COLO829 (cell line): ENCODE measurements at places on chromosomes 1 and 21.

- no peak for DNase-seq
Measured at GRCh38 chr1:97160818-97161217, 439.2 kb downstream of the PTBP2 start.

- DNase-seq: no peak
Measured at GRCh38 chr1:36481771-36482723, 666 bp downstream of the CSF3R start.

DNA sequence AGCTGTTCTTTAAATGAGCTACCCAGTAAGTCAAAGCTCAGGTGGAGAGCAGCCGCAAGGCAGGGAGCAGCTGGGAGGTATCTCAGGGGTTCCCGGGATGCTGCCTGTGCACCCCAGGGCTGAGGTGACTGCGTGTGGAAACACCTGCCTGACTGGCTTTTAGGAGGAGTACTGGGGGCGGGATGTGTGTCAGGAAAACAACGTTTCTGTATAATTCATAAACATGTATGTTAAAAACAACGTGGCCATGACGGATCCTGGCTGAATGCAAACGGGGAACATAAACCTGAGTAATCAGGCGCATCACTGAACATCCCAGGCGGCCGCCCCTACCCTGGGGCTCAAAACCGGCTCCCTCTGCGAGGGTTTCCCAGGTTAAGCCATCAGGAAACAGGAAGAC is 1.5 kb downstream of the C1orf159 start:
- no peak for DNase-seq

GRCh38 chr1:28986306-28986910 is 72.0 kb downstream of the EPB41 start:
- DNase-seq: no peak

DNA sequence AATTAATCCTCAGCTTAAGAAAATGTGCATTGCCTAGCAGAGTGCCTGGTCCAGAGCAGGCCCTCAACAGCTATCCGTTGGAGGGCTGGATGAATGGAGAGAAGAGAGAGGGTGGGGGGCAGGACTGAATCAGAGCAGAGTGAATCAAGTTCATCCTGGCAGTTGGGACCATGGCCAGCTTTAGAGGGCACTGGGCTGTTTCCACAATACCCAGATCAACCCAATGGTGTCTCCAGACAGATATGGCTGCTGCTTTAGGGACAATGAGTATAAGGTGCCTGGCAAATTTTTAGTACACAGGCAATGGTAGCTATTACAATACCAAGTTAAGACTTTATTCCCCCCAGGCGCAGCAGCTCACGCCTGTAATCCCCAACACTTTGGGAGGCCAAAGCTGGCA is 17.1 kb downstream of the EMC1 start:
- DNase-seq: no peak

DNA sequence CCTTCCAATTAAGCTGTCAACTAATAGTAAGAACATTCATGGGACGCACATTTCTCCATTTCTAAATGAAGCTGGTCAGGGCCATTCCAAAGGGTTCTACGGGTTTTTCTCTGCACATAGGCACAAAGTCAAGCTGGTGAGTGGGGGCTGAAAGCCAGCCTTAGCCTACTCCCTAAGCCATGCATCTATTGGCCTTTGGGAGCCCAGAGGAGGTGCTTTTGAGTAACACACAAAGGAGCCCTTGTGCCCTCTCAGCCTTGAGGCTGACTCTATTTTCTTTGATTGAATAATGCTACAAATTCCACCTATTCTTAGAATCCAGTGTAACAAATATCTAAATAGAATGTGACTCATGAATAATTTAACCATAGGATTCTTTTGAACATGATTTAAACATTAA is 73.6 kb downstream of the RGS13 start:
- peak; percentile 98 for DNase-seq

GRCh38 chr1:15189692-15190370 is 36.3 kb downstream of the TMEM51 start:
- peak; percentile 59 for DNase-seq

- no peak for DNase-seq
Measured at GRCh38 chr1:232308616-232309015, 321.3 kb downstream of the SIPA1L2 start.

DNA sequence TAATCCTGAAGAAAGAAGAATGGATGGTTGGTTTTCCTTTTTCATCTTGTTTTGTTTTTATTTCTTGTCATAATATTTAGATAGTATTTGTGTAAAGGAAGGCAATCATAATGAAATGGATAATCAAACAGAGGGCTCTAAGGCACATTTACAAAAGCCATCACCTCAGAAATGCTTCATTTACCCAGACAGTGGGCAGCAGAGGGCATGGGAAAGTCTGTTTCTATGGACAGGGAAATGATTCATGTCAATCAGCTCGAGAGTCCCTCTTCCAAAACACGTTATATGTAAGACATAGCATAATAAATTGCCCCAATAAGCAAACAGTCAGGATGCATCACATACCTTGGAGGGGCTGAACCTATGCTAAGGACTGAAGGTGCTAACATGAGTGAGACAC is 426.1 kb downstream of the PLPP3 start:
- DNase-seq: no peak

DNA sequence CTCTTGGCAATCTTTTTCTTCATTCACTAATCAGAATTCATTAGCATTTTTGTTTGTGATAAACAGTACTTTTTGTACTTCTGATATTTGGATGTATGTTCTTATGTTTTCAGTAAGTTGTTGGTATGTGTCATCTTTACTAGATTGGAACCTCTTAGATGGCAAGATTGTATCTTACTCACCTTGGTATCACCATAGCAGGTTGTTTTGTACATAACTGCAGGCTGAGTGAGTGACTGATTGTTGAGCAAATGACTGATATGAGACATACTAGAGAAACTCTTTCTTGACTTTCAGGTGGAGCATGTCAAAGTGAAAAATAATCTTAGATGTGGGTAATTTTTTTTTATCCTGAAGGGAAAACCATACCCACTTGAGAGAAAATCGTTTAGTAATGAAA is 173.7 kb downstream of the CLEC20A start:
- no peak for DNase-seq

DNA sequence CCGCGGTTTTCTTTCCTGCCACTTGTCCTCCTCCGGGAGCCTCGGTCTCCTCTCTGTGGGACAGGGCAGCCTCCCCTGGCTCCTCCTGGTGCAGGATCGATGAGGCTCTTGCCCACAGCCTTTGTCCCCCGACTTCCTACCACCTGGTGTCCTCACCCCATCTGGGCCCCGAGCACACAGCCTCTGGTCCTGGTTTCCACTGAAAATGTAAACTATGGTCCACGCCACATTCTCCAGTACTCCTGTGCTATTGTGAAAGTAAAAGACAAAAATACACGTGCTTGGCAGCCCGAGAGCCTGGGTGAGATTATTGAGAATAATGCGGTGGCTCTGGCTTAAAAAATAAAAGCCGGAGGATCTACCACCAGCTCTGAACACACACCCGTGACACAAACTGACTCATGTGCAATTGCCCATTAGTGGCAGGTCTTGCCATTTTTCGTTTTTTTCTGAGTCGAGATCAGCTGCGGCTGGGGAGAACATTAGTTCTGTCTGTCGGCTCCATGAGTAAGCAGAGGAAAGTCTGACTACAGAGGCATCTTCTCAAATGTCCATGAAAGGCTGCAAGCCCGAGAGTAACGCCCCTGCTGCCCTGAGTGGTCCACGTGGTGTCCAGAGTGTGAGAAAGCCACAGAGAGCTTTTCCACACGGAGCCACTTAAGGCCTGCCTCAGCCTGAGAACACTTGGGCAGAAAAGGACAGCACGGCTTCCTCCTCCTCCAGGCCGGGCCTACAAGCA is 5.7 kb upstream of the COL6A2 start:
- no peak for DNase-seq

DNA sequence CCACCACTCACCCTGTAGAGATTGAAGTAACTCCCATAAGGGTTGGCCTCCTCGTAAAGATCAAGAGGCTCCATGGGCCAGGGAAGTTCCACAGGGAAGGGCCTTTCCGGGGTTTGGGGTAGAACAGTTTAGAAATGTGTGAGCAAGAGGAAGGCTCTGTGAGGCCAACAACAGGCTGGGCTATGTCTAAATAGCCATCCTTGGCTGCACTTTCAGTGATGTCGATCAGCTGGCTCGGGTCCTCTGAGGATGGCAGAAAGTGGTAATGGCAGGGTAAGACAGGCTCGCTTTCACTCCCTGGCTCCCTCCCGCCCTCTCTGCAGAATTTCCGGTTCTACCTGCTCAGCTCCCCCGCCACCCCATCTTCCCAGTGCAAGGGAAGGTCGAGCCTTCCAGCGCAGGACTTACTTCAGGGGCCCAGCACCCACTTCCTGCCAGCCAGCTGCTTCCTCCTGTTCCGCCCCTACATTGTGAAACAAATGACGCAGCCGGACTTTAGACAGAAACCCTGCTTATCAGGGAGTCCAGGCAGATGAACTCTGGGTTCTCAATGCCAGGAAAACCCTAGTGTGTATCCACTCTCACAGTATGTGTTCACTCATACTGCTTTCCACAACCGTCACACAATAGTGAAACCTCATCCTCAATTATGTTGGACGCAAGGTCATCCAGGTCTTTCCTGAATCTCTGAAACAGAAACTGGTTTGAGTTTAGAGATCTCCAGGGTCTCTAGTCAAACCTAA is 7.3 kb downstream of the F11R start:
- no peak for DNase-seq

- no peak for DNase-seq
Measured at GRCh38 chr1:162020150-162020549, 3.5 kb downstream of the OLFML2B start.

- DNase-seq: no peak
Measured at GRCh38 chr1:206679738-206680211, 4.9 kb upstream of the MAPKAPK2 start.

- DNase-seq: no peak
Measured at GRCh38 chr1:161137881-161138280, 5.4 kb upstream of the DEDD start.

DNA sequence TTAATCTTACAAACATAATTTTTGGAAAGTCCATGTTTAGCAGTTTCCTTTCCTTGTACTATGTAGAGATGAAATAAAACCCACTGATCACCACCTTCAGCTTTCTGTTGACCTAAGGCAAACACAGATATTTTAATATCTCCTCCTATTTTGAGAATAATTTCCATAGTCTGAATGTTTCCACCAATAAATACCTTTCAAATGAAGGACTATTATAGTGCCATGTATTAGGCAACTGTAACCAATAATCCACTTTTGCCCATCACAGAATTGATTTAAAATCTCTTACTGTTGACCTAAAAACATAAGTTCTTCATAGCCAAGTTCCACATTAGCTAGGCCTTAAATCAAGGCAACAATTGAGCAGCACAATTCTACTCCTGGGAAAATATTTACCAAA is 1.8 kb downstream of the CDC42BPA start:
- no peak for DNase-seq

- DNase-seq: no peak
Measured at GRCh38 chr1:87165177-87165576, 163.5 kb upstream of the LMO4 start.

GRCh38 chr1:86201311-86201710 is 44.7 kb upstream of the COL24A1 start:
- DNase-seq: peak; percentile 57

GRCh38 chr1:10980094-10980577 is 32.3 kb upstream of the TARDBP start:
- peak; percentile 83 for DNase-seq

GRCh38 chr1:244674446-244674845 is 21.5 kb downstream of the DESI2 start:
- no peak for DNase-seq

- DNase-seq: no peak
Measured at GRCh38 chr1:57674801-57675200, 250.9 kb upstream of the DAB1 start.

GRCh38 chr1:43605766-43606165 is 44.2 kb upstream of the KDM4A start:
- no peak for DNase-seq

- no peak for DNase-seq
Measured at GRCh38 chr1:203174324-203174985, 1.2 kb downstream of the MYBPH start.

GRCh38 chr21:15079269-15079668 is 14.5 kb upstream of the NRIP1 start:
- no peak for DNase-seq

GRCh38 chr1:204222764-204223055 is 8.9 kb upstream of the GOLT1A start:
- no peak for DNase-seq

DNA sequence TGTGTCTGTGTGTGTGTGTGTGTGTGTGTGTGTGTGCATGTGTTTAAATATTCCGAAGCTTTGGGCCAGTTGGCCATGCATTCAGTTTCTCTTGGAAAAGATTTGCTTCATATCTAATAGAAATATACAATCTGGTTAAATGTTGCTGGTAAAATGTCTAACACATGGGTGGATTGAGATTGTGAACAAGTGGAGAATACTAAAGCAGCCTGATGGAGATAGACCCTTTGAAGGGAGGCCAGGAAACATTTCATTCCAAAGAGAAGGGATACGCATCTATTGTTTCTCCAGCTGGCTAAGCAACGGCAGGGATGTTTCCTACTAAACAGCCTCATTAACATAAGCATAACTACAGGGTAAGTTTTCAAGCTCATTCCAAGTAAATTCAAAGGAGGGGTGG is 257.5 kb upstream of the PTBP2 start:
- DNase-seq: no peak

GRCh38 chr21:21179619-21180298 is 181.6 kb downstream of the NCAM2 start:
- no peak for DNase-seq

DNA sequence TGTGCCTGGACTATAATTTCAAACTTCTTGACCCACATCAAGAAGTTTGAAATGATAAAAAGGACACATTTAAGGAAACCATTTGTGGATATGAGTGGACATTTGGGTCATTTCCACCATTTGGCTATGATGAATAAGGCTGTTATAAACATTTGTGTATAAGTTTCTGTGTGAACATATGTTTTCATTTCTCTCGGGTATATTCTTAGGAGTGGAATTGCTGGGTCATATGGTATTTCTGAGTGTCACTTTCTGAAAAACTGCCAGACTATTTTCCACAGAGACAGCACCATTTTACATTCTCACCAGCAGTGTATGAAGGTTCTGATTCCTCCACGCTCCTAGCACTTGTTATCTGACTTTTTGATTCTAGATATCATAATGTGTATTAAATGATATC is 50.8 kb downstream of the GPR137B start:
- DNase-seq: no peak

DNA sequence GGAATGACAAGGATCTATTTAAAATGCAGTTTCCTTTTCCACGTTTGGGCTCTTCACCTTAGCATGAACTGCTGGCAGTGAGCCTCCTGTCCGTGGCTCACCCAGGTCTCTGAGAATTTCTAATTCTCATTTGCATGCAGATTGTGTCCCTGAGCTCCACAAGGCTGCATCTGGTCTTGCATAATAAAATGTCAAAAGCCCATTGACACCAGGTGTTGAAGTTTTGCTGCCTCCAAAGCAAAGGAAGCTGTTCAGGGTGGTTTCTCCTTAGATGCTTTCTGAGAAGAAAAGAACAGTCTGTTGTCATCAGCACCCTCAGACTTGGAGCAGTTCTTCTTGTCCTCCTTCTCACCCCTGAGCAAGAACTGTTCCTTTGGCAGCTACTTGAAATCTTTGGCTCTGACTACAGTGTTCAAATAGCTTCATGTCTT is 433.1 kb upstream of the KAZN start:
- no peak for DNase-seq
